Left ventricle myocardium inferior (tissue), 1 donor: ENCODE measurements at places on chromosomes 1 and 21. TPM values are rescaled to one million over a fixed set of nuclear protein-coding genes. Genes with fewer than 3 reads are reported as not detected.
A peak's percentile ranks its signal among the peaks of the same experiment; 100 is the strongest.

GRCh38 chr1:2259668-2260402, 31.7 kb downstream of the SKI start:
- no peaks in the 10 kb centered on the region for H3K36me3 ChIP-seq
- DNase-seq: no peak
- H3K27ac ChIP-seq: no peak overlapping the region
- no peak overlapping the region for H3K4me3 ChIP-seq

DNA sequence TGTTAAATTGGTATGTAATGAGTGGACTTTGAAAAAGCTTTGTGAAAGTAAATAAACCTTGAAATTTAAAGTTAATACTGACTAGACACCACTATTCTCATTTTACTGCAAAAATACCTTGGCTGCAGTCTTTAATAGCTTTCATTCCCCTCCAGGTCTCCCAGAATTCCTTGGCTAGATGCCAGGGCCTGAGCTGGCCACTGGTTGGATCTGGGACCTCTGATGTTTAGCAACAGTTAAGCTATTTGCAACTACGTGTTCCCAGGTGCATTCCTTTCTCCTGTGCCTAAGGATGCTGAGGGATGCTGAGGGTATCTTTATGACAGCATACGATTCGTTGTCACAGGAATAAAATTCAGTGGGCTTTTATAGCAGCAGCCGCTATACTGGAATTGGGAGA, 938.7 kb downstream of the TTLL7 start:
- peaks cover 4% of the 10 kb centered on the region for H3K4me1 ChIP-seq
- no peaks in the 10 kb centered on the region for H3K27me3 ChIP-seq
- H3K36me3 ChIP-seq: no peaks in the 10 kb centered on the region
- H3K27ac ChIP-seq: no peak overlapping the region
- H3K4me3 ChIP-seq: no peak overlapping the region
- no peak for DNase-seq

DNA sequence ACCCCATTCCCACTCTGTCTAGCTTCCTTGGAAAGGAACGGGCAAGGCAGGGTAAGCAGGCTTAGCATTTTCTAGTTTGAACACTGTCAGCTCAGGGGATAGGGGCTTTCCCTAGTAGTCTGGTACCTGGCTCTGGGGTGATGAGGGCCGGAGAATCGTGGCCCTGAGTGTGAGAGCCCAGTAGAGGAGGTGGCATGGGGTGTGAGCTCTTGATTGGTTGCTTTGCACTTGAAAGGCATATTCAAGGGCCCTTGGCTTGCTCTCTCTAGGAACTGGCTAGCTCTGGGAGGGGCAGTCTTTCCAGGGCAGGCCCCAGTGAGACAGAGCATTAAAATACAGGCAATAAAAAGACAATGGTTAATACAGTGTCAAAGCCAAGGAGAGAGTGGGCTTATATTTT, 10.8 kb upstream of the EXTL1 start:
- no peak overlapping the region for H3K4me3 ChIP-seq
- H3K4me1 ChIP-seq: peaks cover 7% of the 10 kb centered on the region
- no peak overlapping the region for H3K27ac ChIP-seq
- no peaks in the 10 kb centered on the region for H3K27me3 ChIP-seq
- H3K36me3 ChIP-seq: no peaks in the 10 kb centered on the region

DNA sequence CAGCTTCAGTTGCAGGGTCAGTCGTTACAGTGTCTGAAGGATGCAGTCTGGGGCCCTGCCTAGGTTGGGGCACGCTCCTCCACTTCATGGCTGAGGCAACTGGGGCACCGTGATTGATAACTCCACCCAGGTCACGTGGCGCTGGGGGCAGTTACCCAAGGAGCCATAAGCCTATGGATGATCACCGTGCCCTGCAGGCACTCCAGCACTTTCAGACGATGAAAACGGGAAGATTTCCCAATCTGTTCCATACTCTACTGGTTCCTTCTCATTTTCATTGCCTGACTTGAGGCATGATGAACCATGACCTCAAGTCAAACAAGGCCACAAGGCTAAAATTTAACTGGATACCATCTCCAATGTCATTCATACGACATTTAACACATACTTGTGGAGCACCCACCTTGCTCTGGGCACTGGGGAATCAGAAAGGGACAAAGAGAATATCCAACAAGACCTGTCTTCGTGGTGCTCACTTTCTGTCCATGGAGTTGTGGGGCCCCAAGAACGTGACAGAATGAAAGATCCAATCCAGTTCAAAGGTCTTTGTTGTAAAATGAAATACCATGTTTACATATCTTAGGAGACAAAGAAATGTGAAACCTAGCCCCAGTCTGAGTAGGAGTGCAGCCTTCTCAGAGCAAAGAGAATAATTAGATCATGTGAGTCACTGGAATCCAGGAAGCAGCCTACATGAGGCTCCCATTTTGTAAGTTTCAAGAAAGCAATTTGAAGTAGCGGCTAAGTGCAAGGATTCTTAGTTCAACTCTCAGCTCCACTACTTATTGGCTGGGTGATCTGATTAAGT, 39.4 kb upstream of the SPOCD1 start:
- no peaks in the 10 kb centered on the region for H3K27me3 ChIP-seq
- H3K4me1 ChIP-seq: no peaks in the 10 kb centered on the region
- DNase-seq: no peak
- H3K36me3 ChIP-seq: no peaks in the 10 kb centered on the region
- H3K4me3 ChIP-seq: no peak overlapping the region

DNA sequence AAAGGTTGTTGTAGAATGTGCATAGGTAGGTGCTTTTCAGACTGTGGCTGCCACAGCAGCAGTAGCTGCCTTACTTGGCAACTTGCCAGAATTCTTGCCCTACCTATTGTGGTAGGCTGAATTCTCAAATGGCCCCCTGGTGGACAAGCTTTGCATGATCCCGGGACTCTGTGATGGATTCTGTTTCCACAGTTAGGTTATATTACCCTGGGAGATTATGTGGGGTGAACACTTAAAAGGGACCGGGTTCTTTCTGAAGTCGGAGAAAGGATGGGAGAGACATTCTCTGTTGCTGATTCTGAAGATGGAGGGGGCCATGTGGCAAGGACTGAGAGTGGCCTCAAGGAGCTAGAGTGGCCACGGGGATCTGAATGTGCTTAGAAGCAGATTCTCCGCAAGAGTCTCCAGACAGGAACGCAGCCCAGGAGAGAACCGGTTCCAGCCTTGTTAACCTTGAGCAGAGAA, 32.1 kb upstream of the KCNE1 start:
- DNase-seq: peak; percentile 36
- H3K4me1 ChIP-seq: peaks cover 43% of the 10 kb centered on the region
- H3K27me3 ChIP-seq: no peaks in the 10 kb centered on the region
- no peaks in the 10 kb centered on the region for H3K36me3 ChIP-seq
- H3K4me3 ChIP-seq: no peak overlapping the region
- peak overlapping the region; percentile 81 for H3K27ac ChIP-seq

- no peak overlapping the region for H3K27ac ChIP-seq
- no peaks in the 10 kb centered on the region for H3K36me3 ChIP-seq
- H3K27me3 ChIP-seq: no peaks in the 10 kb centered on the region
- H3K4me3 ChIP-seq: no peak overlapping the region
- no peaks in the 10 kb centered on the region for H3K4me1 ChIP-seq
- DNase-seq: no peak
Measured at GRCh38 chr1:208864366-208864965, 620.3 kb upstream of the PLXNA2 start.

GRCh38 chr1:234699795-234700665, 90.1 kb upstream of the IRF2BP2 start:
- H3K27ac ChIP-seq: peak overlapping the region; percentile 67
- no peaks in the 10 kb centered on the region for H3K27me3 ChIP-seq
- H3K4me3 ChIP-seq: no peak overlapping the region

DNA sequence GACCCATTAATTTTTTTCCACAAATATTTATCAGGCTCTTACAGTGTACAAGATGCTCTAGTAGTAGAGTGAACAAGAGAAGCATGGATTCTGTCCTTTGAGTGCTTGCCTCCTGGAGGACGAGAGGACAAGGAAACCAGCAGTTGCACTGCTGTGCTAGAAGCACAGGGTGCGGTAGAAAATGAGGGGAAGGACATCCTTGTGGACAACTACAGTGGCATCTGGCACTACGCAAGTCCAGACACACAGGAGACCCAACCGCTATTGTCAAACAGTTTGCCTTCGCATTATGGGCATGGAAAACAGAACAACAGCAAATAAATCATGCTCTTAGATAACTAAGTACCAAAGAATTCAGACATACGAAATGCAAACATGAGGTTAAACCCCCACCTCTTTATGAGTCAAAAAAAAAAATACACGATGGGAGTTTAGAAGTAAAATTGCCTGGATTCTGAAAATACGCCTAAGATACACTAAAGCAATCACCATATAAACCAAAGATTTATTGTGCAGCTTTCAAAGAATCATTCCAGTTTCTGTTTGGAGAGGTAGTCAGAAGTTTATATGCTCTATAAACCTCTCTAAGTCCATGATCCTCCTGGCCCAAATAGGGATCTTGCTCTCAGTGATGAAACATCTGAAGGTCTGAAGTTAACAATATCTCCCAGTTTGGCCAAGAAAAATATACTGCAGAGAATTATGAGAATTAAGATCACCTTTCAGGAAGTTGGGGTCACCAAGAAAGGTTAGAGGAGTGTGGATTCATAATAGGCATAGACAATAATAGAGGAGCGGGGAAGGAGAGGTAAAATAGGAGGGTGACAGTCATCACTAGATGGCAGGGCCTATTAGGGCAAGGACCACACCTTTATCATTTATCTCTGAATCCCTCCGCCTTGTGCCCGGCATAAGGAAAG, 307.8 kb downstream of the NFIA start:
- DNase-seq: no peak
- H3K27me3 ChIP-seq: no peaks in the 10 kb centered on the region
- peaks cover 31% of the 10 kb centered on the region for H3K36me3 ChIP-seq
- H3K4me1 ChIP-seq: peaks cover 23% of the 10 kb centered on the region
- no peak overlapping the region for H3K27ac ChIP-seq

DNA sequence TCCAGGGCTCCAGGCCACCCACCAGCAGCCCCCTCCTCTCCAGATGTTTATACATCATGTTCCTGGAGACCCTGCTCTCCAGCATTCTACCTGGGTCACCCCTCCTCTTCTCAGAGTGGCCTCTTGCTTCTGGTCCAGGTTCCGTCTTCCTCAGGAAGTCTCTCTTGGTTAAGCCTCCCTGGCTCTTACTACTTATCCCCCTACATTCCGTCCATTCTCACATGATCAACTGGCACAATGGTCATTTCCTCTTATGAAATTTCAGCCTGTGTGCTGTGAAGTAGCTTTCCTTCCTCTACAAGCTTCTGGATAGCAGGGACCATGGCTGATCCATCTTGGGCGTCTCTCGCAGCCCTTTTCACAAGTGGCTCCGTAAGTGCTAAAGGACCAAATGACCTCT, 33.9 kb upstream of the ATP2B4 start:
- DNase-seq: no peak
- no peaks in the 10 kb centered on the region for H3K27me3 ChIP-seq
- H3K4me1 ChIP-seq: peaks cover 28% of the 10 kb centered on the region

GRCh38 chr1:1148569-1148968, 25.1 kb upstream of the TTLL10 start:
- H3K4me3 ChIP-seq: no peak overlapping the region
- no peaks in the 10 kb centered on the region for H3K4me1 ChIP-seq
- no peak overlapping the region for H3K27ac ChIP-seq
- DNase-seq: no peak

GRCh38 chr1:239784896-239785295, 306.8 kb upstream of the FMN2 start:
- DNase-seq: no peak
- H3K27me3 ChIP-seq: no peaks in the 10 kb centered on the region
- no peaks in the 10 kb centered on the region for H3K36me3 ChIP-seq
- H3K27ac ChIP-seq: no peak overlapping the region
- H3K4me3 ChIP-seq: no peak overlapping the region
- H3K4me1 ChIP-seq: no peaks in the 10 kb centered on the region

GRCh38 chr1:201593200-201593921, 54.4 kb downstream of the NAV1 start:
- no peaks in the 10 kb centered on the region for H3K27me3 ChIP-seq
- no peak overlapping the region for H3K4me3 ChIP-seq
- peak overlapping the region; percentile 64 for H3K27ac ChIP-seq
- peaks cover 46% of the 10 kb centered on the region for H3K4me1 ChIP-seq
- DNase-seq: no peak
- peaks cover 3% of the 10 kb centered on the region for H3K36me3 ChIP-seq

DNA sequence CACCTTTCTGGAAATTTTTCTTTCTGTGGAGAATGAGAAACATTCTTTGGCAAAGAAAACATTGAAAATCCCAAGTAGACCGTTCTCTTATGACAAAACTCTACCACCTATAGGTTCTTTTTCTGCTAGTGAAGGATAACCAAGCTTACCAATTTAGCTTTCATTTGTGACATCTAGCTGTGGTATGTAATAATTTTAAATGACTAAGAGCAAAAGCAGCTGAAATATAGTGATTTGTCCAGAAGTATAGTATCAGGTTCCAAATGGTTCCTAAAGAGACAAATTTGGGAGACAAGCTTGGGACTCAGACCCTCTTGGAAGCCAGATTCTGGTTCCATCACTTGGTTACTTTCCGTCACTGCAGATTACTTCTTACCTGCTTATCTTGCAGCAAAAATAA, 24.4 kb downstream of the FUBP1 start:
- DNase-seq: no peak
- H3K27ac ChIP-seq: no peak overlapping the region
- H3K4me3 ChIP-seq: no peak overlapping the region
- H3K27me3 ChIP-seq: no peaks in the 10 kb centered on the region
- H3K4me1 ChIP-seq: peaks cover 17% of the 10 kb centered on the region

GRCh38 chr1:203995228-203995627, 77.7 kb upstream of the SOX13 start:
- H3K4me3 ChIP-seq: no peak overlapping the region
- DNase-seq: no peak

DNA sequence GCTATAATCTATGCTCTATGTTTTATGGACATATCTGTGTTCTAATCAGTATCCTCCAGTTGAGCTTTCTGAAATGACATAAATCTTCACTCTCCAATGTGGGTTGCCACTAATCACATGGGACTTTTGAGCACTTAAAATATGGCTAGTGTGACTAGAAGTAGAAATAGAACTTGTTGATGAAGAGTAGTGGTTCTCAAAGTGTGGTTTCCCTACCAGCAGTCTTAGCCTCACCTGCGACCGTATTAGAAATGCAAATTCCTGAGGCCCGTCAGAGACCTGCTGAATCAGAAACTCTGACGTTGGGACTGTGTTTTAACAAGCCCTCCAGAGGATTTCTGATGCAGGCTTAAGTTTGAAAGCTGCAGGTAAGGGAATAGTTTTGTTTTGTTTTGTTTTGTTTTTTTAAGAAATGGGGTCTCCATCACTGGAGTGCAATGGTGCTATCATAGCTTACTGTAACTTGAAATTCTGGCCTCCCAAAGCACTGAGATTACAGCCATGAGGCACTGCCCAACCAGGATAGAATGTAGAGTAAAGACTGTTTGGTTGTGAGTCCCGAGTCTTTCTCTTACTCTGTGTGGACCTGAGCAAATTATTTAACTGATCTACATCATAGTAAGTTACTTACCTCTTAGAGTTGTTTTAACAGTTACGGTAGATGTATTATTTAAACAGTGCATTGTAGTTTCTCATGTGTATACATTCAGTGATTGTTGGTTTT, 21.7 kb downstream of the GLRX2 start:
- no peaks in the 10 kb centered on the region for H3K27me3 ChIP-seq
- DNase-seq: no peak

The SPRR2E gene
- total RNA-seq: not detected

The ENSA gene
- 129 TPM for total RNA-seq

The CFAP107 gene
- not detected for total RNA-seq

The MORC3 gene
- total RNA-seq: 19.4 TPM

The ENTREP3 gene
- total RNA-seq: 13.9 TPM
